ENCODE measurements at places on chromosomes 13 and 19.

GRCh38 chr13:51811920-51812451 lies 8.0 kb upstream of the DHRS12 start:
- DNase-seq, result no peak

DNA sequence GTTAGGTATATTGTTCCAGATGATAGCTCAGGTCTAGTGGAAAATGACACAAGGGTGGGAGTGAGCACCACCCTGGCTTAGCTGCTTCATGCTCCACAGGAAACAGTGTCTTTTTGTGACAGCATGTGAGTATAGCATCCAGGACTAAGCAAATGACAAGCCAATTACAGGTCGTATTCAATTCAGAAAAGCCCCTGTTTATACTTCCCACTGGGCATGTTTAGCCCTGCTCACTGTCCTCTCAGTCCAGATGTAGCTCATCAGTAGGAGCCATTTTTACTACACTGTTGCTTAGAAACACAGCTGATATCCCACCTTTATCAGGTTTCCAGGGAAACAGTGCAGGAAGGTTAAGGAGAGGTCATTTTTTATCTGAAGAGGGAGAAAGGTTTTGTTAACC lies 8.0 kb downstream of the ABHD13 start:
- no peak for DNase-seq

DNA sequence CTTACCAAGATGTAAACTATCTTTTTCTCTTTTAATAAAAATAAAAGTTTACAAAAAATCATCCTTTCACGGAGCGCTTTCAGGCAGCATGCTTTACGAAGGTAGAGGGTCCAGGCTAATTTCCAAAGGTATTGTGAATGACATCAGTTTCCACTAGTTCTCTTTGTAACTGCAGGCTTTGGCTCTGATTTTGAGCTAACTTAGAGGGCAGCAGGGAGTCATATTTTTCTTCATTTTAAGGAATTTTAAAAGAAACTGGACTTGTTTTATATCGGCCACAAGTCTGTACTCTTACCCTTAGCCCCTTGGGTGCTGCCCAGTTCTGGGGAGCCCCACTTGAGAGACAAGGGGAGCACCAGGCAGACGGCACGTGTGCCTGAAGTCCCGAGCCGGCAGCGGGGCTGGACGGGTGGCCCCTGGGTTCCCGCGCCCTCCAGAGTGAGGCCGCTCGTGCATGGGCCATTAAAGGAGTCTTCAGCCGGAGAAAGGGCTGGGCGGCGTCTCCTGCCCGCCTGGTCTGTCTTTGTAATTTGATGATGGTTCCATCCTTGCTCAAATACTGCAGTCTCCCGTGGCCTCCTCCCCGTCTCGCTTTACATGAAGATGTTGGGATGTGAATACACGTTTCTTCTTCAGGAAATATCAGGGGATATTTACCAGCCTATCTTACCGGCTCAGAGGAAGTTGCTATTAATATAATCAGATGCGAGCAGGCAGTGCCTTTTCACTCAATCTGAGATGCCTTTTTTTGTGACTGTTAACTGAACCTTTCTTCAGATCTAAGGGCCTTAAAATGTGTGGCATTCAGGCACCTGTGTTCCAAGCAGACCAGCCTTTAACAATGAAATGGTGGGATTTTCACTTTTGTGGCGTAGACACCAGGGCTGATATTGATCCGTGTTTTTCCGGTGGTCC lies 67.4 kb downstream of the GGACT start:
- DNase-seq, result no peak

DNA sequence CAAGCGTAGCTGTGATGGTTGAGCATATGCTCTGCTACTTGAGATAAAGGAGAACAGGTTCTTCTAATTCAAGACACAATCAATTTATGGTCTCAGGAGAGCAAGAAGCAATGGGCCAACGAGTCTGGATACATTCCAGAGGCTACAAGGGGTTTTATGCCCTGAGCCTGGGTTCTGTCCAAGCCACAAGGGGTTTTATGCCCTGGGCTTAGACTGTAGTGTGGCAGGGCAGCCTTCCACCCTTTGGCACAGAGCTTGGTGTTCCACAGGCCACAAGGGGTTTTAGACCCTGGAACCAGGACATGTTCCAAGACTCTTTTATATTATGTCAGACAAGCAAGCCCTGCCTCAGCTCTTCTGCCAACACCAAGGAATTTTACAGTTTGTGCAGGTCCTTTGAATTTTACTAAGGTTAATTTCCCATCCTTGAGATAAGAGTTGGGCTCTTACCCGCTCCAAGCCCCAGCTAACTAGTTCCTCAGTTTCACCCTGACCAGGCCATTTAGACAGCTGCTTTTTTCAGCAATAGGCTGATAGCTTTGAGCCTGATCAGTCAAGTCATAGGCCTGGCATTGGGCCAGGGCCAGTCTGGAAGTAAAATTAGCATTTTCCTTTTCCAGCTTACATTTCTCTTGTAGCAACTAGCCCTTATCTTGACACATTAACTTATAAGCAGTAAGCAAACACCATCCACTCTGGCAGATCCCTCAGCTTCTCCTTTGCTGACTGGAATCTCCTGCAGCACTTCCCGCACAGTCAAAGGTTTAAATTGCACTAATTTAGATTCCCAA lies 95.0 kb downstream of the ZNF737 start:
- no peak for DNase-seq

- DNase-seq, result no peak
Measured at GRCh38 chr19:5006201-5006600, 37.3 kb downstream of the KDM4B start.

GRCh38 chr13:77386880-77387606 lies 60.1 kb upstream of the MYCBP2 start:
- no peak for DNase-seq

DNA sequence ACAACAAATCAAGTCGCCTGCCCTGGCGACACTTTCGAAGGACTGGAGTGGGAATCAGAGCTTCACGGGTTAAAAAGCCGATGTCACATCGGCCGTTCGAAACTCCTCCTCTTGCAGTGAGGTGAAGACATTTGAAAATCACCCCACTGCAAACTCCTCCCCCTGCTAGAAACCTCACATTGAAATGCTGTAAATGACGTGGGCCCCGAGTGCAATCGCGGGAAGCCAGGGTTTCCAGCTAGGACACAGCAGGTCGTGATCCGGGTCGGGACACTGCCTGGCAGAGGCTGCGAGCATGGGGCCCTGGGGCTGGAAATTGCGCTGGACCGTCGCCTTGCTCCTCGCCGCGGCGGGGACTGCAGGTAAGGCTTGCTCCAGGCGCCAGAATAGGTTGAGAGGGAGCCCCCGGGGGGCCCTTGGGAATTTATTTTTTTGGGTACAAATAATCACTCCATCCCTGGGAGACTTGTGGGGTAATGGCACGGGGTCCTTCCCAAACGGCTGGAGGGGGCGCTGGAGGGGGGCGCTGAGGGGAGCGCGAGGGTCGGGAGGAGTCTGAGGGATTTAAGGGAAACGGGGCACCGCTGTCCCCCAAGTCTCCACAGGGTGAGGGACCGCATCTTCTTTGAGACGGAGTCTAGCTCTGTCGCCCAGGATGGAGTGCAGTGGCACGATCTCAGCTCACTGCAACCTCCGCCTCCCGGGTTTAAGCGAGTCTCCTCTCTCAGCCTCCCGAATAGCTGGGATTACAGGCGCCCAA lies at the start of gene LDLR:
Gene LDLR (plus strand): TSS at position 210 of the 760 bp plus-strand sequence. CDS start 86 bp downstream, at position 296.
- DNase-seq, result no peak

GRCh38 chr13:79806821-79807220 lies 325.9 kb downstream of the NDFIP2 start:
- DNase-seq, result no peak

DNA sequence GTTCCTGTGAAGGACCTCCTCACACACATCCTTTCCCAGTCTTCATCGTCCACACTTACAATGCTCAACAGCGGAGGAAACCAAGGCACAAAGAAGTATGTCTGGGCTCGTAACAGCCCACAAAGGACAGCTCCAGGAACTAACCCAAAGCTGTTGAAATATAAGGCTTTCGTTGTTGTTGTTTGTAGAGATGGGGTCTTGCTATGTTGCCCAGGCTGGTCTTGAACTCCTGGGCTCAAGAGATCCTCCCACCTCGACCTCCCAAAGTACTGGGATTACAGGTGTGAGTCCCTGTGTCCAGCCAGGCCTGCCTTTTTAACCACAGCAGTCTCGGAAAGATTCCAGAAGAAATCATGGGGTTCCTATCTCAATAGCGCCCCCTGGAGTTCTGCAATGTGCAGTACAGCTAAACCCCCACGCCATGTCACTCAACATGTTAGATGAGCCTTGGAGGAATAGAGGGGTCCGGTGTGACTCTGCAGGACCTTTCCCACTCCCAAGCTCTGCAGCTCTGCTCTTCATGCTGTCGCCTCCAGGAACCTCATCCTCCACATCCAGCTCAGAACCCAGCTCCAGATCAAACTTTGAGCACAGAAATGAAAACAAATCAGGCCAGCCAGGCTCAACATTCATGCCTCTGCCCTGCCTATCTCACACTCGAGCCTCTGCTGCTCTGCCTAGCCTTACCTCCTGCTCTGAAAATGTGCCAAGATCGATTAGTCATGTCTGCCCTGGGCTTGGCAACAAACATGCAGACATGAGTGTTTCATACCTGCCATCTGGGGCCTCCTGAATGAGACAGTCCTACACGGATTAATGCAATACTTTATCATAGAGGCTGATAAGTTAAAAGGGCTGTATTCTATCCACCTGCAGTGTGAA lies 7.5 kb downstream of the PLA2G4C start:
- no peak for DNase-seq

DNA sequence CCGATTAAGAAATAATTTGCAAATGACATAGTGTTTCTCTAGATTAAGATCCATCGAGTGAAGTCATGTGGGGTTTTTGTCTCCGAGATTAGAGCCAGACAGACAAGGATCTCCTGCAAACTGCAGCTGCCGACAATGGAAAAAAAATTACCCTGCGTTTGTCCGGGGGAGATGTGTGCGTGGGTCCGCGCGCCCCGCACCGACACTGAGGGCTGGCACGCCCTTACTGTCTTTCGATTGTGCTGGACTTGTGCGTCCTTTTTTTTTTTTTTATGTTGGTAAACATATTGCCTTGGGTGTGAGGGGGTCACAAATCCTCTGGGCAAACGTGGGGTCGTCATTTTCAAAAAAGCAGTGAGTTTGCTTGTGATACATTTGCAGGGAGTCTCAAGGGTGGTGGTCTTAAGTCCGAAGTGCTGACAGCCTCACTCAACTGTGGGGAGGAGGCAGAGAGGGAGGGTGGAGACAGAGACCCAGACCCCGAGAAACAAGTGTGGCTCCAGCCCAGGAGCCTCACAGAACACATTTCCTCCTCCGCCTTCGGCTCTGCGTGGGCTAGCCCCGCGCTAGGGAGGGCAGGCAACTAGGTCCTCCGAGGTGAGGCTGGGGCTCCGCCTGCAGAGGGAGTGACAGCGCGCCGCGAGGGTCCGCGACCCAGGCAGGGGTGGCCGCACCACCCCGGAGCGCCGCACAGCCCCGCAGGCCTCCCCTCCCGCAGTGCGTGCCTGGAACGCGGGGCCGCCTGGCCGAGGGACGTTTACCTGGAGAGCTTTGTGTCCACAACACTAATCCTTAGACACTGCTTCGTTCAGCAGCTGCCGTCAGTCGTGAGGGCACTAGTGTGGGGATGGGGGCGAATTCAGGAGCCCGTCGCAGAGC lies 11.7 kb upstream of the SOX1 start:
- no peak for DNase-seq

- DNase-seq, result no peak
Measured at GRCh38 chr19:47296036-47296435, 13.6 kb upstream of the C5AR1 start.

DNA sequence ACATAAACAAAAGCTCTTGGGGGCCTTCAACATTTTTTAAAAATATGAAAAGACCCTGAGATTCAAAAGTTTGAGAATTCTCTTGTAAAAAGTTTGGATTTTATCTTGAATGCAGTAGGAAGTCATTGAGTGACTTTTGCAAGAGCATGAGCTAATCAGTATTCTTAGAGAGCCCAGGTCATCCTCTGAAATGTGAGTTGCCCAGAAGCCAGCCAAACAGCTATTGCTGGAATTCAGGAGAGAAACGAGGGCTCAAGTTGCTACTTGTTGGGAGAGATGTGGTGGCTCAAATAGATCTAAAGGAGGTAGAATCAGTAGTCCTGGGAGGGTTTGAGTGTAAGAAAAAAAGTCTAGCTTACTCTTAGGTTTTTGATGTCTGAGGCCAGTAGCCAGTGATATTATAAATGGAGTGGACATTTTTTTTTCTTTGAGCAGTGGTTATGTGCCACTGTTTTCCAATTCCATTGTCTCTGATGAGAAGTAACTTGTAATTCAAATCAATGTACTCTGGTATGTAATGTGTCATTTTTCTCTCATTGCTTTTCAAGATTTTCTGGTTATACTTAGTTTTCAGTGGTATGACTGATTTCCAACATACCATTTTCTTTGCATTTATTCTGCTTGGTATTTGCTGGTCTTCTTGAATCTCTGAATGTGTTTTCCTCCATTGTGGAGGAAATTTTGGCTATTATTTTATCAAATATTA lies 30.7 kb downstream of the LMO7 start:
- peak; percentile 45 for DNase-seq

DNA sequence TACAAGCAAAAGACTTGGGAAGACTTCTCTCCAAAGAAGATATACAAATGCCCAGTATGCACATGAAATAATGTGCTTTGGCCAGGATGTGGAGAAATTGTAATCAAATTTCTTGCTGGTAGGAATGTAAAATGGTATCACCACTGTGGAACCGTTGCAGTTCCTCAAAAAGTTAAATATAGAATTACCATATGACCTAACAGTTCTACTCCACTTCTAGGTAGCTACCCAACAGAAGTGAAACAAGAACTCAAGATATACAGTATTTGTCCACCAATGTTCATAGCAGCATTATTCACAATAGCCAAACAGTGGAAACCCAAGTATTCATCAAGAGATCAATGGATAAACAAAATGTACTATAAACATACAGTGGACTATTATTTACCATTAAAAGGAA lies 95.0 kb upstream of the KLF5 start:
- DNase-seq, result no peak

DNA sequence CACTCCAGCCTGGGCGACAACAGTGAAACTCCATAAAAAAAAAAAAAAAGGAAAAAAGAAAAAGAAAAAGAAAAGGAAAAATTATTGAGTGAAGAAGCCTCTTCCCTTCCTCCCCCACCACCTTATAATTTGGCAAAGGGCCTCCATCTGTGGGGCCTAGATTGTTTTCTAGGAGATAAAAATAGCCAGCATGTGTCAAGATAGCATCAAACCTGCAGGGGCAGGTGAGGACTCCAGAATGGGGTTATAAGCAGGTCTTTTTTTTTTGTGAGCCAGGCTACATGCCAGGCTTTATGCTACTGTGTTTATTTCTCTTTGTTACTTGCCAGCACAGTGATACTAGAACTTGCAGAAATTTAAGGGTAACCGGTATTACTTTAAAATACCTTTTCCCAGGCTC lies 11.7 kb upstream of the TRIM13 start:
- DNase-seq, result no peak

DNA sequence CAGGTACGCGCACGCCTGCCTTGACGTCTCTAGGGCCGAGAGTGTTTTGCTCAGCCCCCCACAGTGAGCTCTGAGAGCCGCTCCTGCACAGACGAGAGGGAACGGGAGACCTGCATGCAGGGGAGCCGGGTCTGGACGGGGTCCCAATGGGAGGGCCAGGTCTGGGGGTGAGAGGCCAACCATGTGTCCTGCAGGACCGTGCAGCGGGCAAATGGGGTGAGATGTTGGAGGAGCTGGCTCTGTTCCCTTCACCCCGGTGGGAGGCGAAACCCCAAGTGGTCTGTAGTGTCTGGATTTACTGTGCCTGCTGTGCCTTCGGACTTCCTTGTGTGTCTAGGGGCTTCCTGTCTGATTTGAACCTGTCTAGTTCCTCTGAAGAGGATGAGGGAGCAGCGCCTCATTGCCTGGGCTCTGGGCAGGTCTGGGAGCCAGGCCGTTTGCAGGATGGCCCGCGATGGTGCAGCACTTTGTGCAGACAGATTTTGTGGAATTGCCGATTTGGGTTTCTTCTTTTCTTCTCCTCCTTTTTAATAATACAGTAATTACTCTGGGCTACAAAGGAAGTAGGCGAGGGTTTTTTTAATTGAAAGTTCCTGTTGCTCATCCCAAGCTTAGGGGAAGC lies 2.1 kb downstream of the CSNK1G2 start:
- no peak for DNase-seq
